ENCODE measurements at places on chromosomes 6 and 20.

DNA sequence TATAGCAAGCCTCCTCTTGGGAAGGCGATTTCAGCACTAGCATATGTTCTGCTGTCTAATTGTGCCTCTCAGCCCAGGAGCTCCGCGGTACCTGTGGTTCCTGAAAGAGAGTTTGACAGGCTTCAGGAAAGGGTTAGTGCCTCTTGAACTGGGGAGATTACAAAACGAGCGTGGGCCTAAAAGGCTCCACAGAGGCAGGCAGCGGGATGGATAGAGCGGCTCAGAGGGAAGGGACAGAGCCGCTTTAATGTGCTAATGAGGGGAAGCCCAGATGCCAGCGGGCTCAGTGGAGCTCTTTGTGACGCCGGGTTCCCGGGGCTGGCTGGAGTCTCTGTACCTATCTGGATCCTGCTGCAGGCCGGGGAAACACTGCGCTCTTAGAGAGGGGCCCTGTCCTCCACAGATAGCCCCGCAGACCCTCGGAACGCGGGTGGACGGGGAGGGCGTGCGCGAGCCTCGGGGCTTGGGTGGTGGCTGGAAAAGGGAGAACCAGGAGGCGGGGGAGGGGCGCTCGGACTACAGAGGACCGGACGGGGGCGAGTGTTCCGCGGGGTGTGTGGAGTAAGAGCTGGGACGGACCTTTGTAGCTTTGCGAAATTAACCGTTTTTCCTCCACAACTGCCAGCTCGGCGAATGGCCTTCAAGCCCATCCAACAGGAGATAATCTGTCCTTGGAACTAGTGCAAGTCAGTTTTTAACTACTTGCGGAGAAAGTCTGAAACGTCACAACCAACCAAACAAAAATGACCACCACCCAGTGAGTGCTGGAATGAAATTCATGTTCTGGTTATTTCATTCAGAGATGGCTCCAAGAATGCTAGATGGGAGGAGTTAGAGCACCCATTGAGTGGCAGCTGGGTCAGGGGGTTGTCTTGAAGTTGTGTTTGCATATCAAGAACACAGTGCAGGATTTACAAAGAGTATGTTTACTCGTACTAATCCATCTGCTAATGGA, 13.0 kb downstream of the SLC35F1 start:
- no peak for DNase-seq

GRCh38 chr6:25556516-25556915, 95.5 kb upstream of the SCGN start:
- peak; percentile 64 for DNase-seq

GRCh38 chr6:106063448-106063850, 22.7 kb upstream of the PRDM1 start:
- DNase-seq, result no peak

GRCh38 chr20:25018841-25019240, 26.3 kb upstream of the APMAP start:
- DNase-seq, result no peak

DNA sequence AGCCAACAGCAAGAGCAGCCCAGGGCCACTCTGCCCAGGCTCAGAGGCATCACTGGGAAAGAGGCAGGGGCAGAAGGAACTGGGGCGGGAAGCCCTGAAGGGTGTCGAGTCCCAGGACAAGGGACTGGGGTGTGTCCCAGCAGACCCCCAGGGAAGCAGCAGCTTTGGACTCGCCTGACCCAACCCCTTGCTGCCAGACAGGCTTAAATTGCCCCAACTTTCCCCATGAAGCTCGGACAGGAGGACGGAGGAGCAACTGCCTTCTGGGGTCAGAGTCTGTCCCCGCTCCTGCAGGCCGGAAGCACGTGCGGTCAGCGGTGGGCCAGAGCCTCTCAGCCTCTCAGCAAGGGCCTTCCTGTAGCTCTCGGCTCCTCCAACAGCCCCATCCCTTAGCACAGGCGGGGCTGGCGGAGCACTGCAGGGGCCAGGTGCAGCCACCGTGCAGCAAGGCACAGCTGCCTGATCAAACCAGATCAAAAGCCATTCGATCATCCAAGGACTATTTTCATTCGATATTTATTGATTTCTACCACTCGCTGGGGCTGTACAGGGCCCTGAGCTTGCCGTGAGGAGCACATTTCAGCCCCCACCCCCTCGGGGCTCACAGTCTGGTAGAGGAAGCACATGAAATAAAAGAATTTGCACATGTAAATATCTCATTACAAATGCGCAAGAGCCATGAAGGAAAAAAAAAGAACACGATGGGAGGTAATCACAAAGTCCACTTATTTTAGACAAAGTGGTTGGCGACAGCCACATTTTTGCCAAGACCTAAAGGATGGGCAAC, 31.8 kb upstream of the STX16 start:
- DNase-seq, result no peak

GRCh38 chr6:109002051-109002697, 92.5 kb downstream of the SESN1 start:
- no peak for DNase-seq

DNA sequence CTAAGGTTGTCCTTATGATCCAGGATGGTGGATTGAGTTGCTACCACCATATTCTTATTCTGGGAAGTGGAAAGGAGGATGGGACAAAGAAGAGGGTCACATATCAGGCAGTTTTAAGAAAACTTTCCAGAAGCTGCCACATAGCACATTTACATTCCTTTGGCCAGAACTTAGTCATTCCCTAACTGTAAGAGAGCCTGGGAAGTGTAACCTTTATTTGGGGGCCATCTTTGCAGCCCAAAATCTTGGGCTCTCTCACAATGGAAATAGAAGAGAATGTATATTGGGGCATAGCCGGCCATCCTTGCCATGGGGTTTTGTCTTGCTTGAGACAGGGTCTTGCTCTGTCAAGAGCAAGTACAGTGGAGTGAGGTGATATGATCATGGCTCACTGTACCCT, 8.4 kb downstream of the ZNF341 start:
- DNase-seq, result no peak

DNA sequence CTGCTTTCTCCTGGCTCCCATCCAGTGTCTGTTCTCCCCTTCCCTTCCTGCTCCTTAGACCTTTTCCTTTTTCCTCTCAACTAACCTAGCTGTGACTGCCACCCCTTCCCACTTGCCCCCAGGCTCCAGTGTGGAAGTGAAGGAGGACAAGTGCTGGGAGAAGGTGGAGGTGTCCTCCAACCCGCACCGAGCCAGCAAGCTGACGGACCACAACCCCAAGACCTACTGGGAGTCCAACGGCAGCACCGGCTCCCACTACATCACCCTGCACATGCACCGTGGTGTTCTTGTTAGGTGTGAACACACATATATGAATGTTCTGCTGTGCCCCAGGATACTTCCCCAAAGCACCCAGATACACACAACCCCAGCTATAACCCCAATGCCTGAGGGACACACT, 18.5 kb downstream of the CUL9 start:
- DNase-seq, result no peak

GRCh38 chr20:37729452-37729851, 35.6 kb downstream of the CTNNBL1 start:
- no peak for DNase-seq

DNA sequence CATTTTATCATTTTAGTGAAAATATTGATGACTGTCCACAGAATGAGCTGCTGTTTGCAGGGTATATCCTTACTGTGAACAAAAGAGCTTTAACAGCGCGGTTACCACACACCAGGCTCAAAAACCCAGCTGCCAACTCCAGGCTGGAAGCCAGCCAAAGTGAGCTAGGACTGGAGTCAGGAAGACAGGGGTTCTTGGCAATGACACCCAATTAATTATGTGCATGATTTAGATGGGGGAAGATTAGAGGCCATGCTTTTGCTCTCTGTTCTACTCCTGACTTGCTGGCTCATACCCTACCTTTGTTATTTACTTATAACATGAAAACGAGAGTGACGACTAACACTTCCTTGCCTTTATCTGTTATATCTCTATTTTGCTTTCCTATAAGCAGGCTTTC, 128.9 kb upstream of the SHLD1 start:
- no peak for DNase-seq

DNA sequence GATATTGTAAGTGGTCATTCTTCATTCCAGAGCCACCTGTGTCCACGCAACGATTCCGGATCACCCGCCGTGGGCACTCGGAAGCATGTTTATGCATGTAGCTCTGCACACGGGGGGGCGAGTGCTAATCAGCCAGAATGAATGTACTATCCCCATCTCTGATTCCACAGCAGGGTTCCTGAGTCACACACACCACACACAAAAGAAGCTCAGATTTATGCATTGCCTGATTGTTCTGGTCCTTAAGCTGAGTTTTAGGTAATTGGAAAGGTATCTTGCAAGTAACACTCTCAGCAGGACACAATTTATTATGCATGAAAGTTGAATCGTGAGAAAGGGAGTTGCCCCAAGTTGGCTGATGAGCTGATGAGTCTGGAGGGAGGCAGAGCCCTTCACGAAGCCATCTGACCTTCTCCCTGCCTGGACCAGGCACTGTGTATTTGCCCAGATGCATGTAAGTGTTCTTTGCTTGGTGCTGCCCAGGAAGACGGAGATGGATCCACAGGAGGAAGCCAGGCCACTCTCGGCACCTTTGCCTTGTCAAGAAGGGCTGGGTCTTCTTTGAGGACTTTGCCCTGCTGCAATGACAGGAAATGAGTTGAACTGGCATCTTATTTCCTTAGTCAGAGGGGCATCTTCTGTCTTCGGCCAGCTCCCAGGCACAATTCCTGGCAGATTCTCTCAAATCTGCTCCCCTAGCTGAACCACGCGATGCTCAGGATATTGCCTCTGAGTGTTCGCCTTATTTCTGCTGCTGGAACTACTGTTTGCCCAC, 141.1 kb downstream of the SYNDIG1 start:
- no peak for DNase-seq

GRCh38 chr6:110356778-110357177, 1.4 kb downstream of the METTL24 start:
- no peak for DNase-seq

DNA sequence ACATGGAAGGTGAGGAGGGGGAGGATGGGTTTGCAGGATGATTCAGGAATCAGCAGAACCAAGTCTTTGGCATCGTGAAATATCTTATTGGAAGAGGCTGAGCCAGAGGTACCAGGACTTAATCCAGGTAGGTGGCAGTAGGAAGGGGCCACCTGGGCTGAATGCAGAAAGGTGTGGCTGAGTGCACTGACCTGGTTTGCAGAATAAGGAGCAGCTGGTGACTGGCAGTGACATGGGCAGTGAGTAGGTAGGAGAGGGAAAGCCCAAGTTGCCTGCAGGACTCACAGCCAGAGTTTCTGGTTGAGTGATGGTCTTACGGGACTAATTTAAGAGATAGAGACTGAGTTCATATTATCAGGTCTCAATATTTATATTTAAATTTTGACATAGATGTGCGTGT, 1.1 kb upstream of the PBOV1 start:
- DNase-seq, result no peak

DNA sequence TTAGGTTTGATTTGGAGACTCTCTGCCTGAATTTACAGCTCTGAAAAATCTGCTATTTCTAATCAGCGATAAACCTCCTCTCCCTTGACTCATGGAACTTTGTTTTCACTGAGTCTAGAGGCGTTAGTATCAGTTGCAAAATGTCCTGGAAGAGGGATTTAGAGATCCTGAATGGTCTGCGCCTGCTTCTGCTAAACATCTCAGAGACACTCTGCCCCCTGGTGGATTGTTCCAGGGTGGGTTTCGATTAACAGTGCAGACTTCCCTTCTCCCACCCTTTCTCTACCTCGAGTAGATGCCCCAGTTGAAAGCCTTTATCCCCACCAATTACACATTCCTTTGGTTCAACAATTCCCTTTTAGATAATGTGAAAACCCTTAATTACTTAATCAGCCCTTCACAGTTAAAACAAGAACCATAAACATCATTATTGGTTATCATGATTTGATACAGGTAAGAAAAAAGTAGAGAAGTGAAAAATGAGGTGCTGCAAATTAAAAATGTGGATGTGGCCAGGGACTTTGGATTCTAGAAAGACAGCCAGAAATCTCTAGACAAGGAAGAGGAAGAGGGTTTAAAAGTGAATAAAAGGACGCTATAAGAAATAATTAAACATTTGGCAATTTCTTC, 5.5 kb downstream of the HTR1B start:
- DNase-seq, result peak; percentile 71

DNA sequence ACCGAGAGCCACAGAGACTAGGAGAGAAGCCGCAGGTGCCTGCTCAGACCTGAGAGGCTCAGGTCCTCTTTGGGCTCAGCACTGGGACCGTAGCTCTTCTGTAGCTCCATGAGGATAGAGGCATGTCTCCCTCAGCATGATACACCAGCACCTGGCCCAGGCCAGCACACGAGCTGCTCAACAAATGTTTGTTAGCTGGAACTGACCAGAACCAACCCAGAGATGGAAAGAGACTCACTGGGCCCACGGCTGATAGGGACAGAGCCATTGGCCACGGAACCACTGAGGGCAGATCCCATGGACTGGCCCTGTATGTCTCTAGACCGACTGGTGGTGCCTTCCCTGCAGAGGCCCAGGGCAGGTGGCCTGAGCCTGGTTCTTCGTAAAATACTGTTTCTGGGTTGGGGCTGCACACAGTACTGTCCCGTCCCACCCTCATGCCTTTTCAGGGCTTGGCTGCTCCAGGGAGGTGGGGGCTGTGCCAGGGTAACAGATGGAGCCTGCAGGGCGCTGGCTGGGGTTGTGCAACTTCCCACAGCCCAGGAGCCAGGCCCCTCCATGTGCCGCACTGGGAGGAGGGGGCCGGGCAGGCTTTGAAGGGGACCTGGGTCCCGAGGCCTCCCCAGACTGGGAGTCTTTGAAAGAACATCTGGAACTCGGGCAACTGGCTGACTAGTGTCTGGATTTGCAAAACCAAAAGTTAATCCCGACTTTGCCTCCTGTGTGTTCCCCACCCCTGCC, 5.2 kb downstream of the C20orf204 start:
- DNase-seq, result peak; percentile 66

GRCh38 chr6:84224251-84224650, 3.2 kb downstream of the CEP162 start:
- no peak for DNase-seq

GRCh38 chr6:125815080-125815910, 24.5 kb downstream of the NCOA7 start:
- no peak for DNase-seq

DNA sequence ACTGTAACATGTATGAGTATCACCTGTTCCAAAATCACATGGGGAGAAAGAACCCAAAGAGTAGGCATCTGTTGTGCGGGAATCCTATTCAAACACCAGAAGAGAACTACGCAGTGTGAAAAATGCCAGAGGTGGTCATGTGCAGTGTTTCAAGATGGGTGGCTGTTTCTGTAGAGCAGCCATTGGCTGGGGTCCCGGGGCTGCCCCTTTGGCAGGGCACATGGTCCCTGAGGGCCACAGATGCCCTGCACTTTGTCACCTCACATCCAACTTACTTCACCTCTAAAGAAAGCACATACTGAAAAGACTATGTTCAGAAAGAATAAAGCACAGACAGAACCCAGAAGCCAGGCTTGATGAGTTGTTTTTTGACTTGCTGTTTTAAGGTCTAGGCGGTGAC, 12.3 kb downstream of the MTCH1 start:
- DNase-seq, result no peak

GRCh38 chr20:43550456-43550855, 8.4 kb upstream of the SGK2 start:
- DNase-seq, result no peak

- no peak for DNase-seq
Measured at GRCh38 chr6:82113231-82113630, 134.3 kb downstream of the IBTK start.

DNA sequence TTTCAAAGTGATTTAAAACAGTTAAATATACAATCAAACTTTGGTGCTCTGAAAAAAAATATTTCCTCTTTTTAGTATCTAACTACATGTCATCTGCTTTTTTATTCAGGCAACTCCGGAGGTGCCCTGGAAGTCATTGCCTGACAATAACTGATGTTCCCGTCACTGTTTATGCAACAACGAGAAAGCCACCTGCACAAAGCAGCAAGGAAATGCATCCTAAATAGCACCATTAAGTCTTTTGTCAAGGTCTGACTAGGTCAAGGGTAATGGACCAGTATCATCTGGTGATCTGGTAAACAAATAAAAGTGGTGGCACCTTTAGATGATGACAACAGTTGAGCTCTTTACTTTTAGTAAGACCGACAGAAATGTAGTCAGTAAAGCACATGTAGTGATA, 13.2 kb downstream of the FAM229B start:
- DNase-seq, result no peak
